Right kidney (tissue), 9 donors: ENCODE measurements at places on chromosomes 4 and X.
A peak's percentile ranks its signal among the peaks of the same experiment; 100 is the strongest.

- no peak for DNase-seq
These were observed 100.6 kb upstream of the CBR4 start for GRCh38 chr4:169110633-169111032.

- DNase-seq = no peak
These were observed 163.0 kb downstream of the BTC start for GRCh38 chr4:74631338-74631737.

DNA sequence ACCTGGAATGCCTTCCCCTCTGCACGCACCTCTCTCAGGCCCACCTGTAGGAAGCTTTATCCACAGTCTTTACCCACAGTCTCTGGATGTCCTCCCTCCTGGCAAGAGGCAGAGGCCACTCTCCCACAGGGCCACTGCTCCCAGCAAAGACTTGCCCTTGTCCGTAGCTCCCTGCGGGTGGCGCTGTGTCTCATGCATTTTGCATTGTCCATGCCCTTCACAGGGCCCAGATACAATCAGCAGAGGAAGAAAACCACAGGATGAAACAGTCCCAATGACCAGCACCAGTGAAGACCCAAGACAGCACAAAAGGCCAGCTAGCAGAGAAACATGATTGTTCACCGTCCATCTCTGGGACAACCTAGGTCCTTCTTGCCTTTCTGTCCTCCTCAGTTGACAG is 2.1 kb upstream of the NSG1 start:
- DNase-seq = no peak

- no peak for DNase-seq
These were observed 15.2 kb upstream of the CLOCK start for GRCh38 chr4:55561889-55562288.

- DNase-seq = no peak
These were observed 22.5 kb downstream of the APOOL start for GRCh38 chrX:85026170-85026569.

- no peak for DNase-seq
These were observed 56.5 kb downstream of the NSD2 start for GRCh38 chr4:1927675-1928074.

DNA sequence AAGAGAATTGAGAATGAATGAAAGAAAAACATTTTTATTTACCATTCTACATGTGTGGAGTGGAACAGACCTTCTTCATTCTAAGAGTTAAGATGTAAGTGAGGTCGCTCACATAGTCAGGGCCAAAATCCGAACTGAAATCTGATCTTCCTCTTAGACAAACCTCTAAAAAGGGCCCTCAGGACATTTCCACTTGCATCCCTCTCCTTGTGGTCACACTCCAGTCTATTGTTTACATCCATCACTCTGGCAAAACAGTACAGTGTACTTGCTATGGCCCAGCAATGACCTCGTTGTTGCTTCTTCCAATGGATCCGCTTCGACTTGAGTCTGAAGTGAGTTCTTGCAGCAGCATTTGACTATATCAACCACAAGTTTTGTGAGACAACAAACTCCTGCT is 54.2 kb downstream of the MOSPD2 start:
- DNase-seq = no peak

DNA sequence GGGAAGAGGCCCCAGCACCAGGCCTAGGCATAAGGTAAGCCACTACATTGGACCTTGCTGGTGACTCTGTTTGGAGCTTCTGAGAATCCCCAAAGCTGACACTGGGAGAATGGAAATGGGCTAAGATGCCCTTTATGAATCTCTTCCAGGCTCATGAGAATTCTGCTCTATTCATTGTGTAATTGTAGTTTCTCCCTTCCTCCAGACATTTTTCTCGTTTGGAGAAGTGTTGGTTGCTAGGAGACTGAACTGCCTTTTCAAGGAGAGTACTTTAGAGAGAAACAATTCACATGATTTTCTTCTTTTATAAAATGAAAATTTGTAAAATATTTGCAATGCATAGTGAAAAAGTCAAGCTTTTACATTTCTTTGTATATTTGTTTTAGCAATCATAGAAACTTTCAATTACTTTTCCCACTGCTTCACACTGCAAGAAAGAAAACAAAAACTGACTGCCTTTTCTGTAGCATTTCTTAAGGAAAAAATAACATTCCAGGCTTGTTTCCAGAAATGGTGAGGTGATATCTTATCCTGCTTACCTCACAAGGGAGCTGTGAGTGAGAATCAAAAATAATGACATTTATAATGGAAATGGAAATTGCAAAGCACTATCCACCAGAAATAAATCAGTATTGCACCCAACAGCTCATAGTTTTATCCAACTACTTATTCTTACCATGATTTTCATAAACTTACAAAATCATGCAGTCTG is 24.9 kb upstream of the DCHS2 start:
- DNase-seq = no peak

DNA sequence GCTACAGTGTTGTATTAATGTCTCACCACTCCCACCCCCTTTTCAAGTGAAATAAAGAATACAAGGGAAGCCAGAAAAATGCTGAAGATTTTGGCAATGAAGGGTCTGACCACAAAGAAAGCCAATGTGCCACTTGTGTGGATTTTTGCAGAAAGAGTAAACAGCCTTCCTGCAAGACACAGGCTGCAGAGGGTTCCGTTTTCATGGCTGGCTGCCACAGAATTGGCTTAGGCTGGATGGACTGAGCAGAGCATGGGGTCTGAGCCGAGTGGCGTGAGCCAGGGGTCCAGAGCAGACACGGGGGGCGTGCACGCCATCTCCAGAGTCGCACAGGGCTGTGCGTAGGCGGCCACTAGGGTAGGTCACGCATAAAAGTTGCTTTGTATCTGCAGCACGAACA is 69.2 kb downstream of the MTNR1A start:
- peak; percentile 42 for DNase-seq

DNA sequence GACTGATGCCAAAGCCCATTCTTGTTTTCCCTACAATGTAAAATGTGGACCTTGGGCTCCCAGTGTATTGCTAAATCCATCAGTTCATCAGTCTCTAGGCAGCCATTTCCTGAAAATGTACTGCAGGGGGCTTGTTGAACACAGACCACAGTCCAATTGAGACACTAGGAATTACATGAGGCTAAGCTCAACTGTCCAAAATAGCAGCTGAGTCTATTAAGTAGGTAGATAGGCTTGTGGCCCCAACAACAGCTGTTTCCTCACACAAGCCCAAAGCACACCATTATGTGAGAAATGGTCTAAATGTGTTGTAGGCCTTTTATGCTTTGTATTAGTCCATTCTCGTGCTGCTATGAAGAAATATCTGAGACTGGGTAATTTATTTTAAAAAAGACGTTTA is 60.0 kb upstream of the PAK3 start:
- DNase-seq = no peak

DNA sequence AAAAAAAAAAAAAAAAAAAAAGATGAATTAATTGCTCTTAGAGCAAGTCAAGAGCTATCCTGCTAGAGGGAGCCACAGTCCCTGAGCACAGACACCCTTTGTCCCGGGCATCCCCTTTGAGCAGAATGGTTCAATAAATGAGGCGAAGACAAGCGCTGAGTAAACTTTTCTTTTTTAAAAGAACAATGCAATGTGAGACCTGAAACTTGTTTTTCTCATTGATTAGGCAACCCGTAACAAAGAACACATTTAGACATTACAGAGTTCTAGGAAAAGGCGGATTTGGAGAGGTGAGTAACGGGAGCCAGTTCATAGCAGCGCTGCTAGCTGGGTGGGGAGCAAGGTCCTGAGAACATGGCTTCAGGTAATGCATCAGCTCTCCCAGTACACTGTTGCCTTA is 46.1 kb downstream of the GRK4 start:
- no peak for DNase-seq

DNA sequence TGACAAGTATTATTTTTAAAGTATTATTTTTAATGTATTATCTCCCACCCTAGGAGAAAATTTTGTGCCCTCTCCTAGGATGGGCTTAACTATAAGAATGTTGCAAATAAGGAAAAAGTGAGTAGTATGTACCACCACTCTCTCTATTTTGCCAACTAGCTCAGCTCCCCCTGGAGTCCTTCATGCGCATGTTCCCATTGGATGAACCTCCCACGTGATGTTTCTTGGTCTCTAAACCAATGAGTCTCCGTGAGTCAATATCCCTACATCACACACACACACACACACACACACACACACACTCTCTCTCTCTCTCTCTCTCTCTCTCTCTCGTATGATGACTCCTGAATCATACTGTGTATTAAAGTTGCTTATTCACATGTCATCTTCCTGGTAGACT is 129.7 kb upstream of the ZFP42 start:
- no peak for DNase-seq

GRCh38 chr4:179225594-179225993 is 1783.4 kb upstream of the AGA start:
- no peak for DNase-seq

GRCh38 chrX:68443155-68443868 is 10.0 kb upstream of the OPHN1 start:
- DNase-seq = no peak

DNA sequence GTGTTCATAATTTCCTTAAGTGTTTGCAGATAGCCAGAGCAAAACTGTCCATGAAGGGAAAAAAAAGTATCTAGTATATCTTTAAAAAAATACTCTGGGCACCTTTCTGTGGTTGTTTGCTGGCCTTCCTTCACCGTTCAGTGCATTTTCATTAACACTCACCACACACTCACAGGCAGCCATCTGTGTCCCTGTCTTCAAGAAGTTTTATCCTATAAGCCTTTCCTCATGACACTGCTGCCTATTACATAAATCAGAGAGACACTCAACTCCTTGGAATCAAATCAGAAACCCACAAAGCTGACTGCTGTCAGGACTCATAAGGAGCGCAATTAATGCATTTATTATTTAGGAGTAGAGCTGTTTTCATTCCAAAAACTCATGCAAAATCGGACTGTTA is 1720.2 kb downstream of the PCDH7 start:
- peak; percentile 3 for DNase-seq

DNA sequence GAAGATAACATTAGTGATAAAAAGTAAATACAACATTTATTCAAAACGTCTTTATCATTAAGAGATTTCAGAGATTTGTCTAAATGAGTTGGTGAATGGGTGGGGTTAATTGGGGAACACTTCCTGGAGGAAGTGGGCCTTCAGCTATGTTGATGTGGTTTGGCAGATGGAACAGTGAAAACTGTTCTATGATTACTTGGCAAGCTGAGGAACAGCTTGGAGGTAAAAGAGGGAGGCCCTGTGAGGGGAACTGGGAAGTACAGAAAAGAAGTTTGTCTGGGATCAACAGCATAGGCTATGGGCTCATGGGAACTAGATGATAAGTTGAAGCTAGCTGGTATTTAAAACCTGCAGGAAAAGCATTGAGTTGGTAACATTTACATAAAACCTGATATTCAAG is 26.0 kb downstream of the OCRL start:
- no peak for DNase-seq

GRCh38 chrX:154714925-154715324 is 36.0 kb downstream of the GAB3 start:
- DNase-seq = no peak

- DNase-seq = no peak
These were observed 44.3 kb downstream of the CCSER1 start for GRCh38 chr4:90171491-90171890.

- DNase-seq = no peak
These were observed 166.8 kb upstream of the FRG1 start for GRCh38 chr4:189773909-189774308.

- no peak for DNase-seq
These were observed 189.1 kb downstream of the GPC3 start for GRCh38 chrX:133796282-133796681.

- no peak for DNase-seq
These were observed 162.1 kb downstream of the APBB2 start for GRCh38 chr4:41052287-41052686.

GRCh38 chr4:56531823-56532222 is 26.2 kb downstream of the ARL9 start:
- DNase-seq = no peak

GRCh38 chrX:18353931-18354368 is 538 bp downstream of the SCML2 start:
- DNase-seq = peak; percentile 56

DNA sequence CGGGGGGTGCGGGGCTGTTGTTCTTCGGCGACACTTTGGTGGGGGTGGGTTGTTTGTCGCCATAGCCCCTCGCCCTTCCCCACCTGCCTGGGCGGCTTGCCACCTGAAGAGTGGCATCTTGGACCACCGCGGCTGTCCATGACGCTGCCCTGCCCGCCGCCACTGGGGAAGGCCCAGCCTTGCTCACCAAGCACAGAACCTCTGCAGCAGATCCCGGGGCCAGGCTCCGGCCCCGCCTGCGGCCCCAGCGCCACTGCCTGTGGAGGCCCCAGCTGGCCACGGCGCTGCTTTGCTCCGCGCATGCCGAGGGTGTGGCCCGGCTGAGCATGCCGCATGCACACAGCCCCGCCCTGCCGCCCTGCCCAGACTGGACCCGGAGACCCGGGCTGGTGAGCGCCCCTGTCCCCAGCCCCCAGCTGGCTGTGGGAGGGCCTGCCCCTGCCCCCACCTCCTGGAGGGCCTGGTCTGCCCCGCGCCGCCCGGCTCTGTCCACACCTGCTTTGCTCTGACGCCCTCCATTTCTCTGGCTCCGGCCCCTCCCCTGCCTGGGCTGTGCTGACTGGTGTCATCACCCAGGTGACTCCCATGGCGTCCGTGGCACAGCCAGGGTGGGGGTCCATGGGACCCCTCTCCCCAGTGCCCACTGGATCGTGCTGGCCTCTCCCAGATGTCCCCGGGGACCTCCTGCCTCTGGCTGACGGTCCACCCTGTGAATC is 5.3 kb downstream of the NAT8L start:
- no peak for DNase-seq

GRCh38 chrX:21171181-21171580 is 203.0 kb upstream of the CNKSR2 start:
- DNase-seq = no peak

- no peak for DNase-seq
These were observed 312.2 kb downstream of the FAT4 start for GRCh38 chr4:125626946-125627345.

GRCh38 chr4:165612936-165613335 is 234.1 kb downstream of the CPE start:
- no peak for DNase-seq

GRCh38 chrX:131827935-131828334 is 195.2 kb upstream of the STK26 start:
- no peak for DNase-seq

GRCh38 chr4:92646826-92647225 is 343.1 kb downstream of the GRID2 start:
- DNase-seq = no peak

DNA sequence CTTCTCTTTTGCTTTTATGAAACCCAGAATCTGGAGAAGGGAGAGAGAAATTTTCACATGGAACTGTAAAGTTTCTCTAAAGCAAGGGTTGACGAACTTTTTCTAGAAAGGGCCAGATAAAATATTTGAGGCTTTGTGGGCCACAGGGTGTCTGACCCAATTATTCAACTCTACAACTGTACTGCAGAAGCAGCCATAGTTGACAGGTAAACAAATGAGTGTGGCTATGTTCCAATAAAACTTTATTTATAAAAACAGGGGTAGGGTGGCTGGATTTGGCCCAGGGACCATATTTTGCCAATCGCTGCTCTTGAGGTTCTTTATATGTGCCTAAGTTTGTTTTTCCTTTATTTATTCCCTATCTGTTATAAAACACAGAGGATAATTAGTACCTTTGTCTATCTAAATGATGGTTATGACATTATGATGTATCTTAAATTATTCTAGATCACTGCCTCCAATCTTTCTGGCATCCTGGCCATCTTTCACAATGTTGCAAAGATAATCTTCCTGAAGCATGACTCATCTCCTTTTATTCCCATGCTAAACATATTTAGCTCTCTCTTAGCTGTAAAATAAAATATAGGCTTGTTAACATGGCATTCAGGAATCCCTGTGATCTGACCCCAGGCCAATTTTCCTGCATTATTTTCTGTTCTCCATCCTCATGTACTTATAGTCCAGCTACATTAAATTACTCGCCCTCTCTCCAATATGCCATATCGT is 106.8 kb upstream of the CBLL2 start:
- DNase-seq = no peak
